ENCODE measurements at places on chromosomes 7 and 10. TPM values are rescaled to one million over a fixed set of nuclear protein-coding genes. Genes with fewer than 3 reads are reported as not detected.

The RBM17 gene
- 36.5 TPM for total RNA-seq

The SNCG gene
- total RNA-seq = 32.4 TPM

The SKAP2 gene
- total RNA-seq = 19.3 TPM

The SMO gene
- total RNA-seq = 10.7 TPM

GRCh38 chr7:128221929-128222403 lies 19.1 kb upstream of the LEP start:
- H3K27ac ChIP-seq = no peak overlapping the region
- H3K4me1 ChIP-seq = no peaks in the 10 kb centered on the region
- H3K4me3 ChIP-seq = no peak overlapping the region
- DNase-seq = no peak
- no peaks in the 10 kb centered on the region for H3K36me3 ChIP-seq

DNA sequence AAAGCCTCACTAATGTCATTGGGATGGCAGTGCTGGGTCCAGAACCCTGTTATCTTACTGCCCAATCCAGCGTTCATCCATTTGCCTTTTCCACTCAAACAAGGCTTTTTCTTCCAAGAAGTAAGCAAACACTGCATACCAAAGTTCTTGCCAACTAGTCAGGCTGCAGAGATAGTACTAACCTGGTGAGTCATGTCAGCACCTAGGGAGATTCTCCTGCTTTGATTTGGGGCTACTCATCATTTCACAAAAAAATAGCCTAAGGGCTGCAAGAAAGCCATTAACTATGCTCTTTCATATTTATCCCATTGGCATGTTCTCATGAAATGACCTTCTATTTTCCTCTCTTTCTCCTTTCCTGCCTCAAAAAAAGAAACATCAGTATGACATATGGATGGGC lies 142.6 kb downstream of the TWIST1 start:
- H3K27ac ChIP-seq = no peak overlapping the region
- H3K27me3 ChIP-seq = no peaks in the 10 kb centered on the region
- H3K4me1 ChIP-seq = peaks cover 12% of the 10 kb centered on the region
- no peak for DNase-seq
- no peak overlapping the region for H3K4me3 ChIP-seq

DNA sequence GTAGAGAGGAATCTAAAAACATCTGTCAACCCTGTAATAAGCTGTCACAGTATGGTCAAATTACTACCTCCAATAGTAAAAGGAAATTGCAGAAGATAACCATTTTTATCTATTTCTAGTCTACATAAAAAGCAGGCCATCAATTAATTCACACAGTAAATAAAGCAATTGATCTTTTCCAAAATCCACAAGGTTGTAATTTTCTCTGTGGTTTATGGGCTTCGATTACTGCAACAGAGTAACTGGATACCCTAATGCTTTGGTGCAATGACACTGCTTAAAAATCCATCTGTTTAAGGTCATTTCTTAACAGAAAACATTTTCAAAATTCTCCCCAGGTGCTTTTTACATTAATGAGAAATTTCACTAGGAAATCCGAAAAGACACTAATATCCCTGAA lies 23.9 kb downstream of the ESYT2 start:
- no peak overlapping the region for H3K27ac ChIP-seq
- no peaks in the 10 kb centered on the region for H3K27me3 ChIP-seq
- no peak overlapping the region for H3K4me3 ChIP-seq
- peaks cover 11% of the 10 kb centered on the region for H3K4me1 ChIP-seq
- no peak for DNase-seq

GRCh38 chr10:114151486-114151885 lies 22.5 kb downstream of the CCDC186 start:
- no peaks in the 10 kb centered on the region for H3K27me3 ChIP-seq
- no peak for DNase-seq
- no peak overlapping the region for H3K27ac ChIP-seq
- no peak overlapping the region for H3K4me3 ChIP-seq

DNA sequence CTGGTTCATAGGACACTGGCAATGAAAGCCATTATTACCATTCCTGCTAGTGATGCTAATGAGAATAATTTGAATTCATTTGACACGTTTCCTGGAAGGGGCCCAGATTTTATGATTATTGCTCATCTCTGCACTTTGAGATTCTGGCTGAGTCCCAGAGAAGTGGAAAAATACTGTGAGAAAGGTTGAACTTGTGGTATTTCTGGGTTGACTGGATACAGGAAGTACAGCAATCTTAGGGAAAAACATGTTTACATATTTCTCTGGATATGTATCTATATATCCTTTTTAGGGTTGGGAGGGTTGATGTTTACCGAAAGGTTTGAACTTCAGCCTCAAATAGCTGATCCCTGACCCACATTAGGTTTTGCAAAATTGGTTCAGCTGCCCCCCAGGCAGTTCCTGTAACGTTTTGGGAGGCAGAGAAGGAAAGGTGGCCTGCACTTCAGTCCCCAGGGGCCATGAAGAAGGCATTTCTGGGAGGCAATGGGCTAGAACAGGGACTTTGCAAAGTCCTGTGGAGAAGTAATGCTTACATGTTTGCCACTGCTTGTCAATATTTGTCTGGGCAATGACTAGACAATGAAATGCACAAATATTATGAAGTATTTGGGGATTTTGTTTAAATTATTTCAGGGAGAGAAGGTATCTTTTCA lies 253.7 kb upstream of the PITRM1 start:
- H3K4me1 ChIP-seq = peaks cover 26% of the 10 kb centered on the region
- no peaks in the 10 kb centered on the region for H3K36me3 ChIP-seq
- H3K4me3 ChIP-seq = no peak overlapping the region

DNA sequence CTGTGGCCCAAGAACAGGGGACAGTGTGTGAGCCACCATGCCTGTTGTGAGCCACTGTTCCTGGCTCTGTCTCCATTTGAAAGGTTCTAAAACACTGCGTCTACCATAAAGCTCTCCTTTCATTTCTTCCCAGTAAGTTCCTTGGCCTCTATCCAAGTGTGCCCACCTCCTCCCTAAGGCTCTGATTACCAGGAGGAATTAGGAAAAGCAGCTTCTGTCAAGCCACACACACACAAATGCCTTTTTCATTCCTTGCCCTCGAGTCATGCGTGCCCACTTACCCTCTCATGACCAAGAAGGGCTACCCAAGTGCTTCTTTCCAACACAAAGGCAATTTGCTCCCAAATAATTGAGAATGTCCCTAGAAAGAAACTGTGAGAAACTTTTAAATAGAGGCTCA lies 70.8 kb upstream of the PARD3 start:
- peak overlapping the region; percentile 85 for H3K27ac ChIP-seq
- no peak overlapping the region for H3K4me3 ChIP-seq
- H3K36me3 ChIP-seq = no peaks in the 10 kb centered on the region
- no peaks in the 10 kb centered on the region for H3K4me1 ChIP-seq
- no peaks in the 10 kb centered on the region for H3K27me3 ChIP-seq

- no peak overlapping the region for H3K4me3 ChIP-seq
- peaks cover 31% of the 10 kb centered on the region for H3K4me1 ChIP-seq
- no peaks in the 10 kb centered on the region for H3K36me3 ChIP-seq
- DNase-seq = no peak
Observed at GRCh38 chr7:47332681-47333553, 249.0 kb downstream of the TNS3 start.

DNA sequence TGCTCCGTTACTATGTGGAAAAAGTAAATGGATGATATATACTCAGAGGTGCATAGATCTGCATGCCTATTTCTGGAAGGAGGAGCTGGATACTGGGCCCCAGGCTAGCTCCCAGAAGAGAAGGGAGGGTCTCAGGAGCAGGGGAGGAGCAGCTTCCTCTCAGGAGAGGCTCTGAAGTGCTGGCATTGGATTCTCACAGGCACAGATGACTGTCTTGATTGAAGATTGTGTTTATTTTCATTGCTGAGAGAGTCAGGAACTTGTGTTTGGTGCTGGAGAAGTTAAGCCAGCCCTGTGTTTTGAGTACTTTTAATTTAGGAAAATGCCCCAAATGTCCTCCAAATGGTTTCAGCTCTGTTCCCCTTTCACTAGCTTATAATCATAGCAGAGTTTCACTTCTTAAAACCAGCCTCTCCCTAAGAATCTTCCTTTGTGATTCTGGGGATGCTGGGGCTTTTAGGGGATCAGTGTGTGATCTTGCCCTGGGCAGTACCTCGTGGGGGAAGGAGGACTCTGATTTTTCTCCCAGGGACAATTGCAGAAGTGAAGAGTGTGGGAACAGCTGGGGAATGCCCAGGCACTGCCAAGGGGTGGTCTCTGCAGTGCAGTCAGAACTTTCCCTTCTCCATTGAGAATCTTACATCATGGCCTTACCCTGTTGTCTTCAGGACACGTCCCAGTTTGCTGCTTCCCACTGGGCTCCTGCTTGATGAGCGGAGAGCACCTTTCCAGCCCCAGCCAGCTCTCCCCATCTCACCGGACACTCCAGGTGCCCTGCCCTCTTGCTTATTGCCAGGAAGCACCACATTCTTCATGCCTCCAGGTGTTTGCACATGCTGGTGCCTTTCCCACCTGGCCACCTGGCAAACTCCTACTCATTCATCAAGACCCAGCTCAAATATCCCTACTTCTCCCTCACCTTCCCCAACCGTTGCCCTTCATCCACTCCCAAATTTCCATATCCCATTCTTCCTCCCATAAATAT lies 102.8 kb downstream of the ARHGAP22 start:
- no peaks in the 10 kb centered on the region for H3K27me3 ChIP-seq
- no peaks in the 10 kb centered on the region for H3K36me3 ChIP-seq
- DNase-seq = no peak
- no peak overlapping the region for H3K27ac ChIP-seq
- no peaks in the 10 kb centered on the region for H3K4me1 ChIP-seq
- H3K4me3 ChIP-seq = no peak overlapping the region

DNA sequence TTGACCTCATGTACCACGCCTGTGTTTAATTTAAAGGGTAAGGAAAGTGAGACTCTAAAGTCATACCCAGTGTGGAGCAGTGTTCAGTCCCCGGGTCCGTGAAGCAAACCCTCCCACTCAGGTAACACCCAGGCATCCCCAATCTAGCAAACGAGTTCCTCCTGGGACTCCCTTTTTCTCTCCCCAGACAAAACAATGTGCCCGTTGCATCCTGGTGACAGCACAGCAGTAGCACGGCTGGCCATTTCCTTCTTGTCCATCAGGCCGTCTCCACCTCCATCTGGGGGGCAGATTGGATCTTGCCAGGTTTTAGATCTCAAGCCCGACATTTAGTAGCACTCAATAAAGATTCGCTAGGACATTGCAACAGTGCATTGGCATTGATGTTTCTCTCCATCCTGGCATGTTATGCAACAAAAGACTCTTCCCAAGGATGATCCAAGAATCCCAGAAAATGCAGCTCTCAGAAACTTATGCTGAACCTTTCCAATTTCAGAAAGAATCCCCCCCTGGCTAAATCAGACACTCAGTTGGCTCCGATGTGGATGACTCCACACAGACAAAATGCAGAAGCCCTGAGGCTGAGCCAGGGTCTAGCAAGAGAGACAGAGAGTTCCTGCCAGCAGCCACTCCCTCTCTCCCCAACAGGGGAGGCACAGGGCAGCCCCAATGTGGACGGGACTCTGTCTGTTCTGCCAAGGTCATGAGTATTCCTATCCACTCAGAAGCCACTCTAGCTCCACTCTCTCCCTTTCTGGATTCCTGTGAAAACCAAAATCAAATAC lies 274.5 kb upstream of the MGMT start:
- no peaks in the 10 kb centered on the region for H3K27me3 ChIP-seq
- H3K27ac ChIP-seq = no peak overlapping the region
- H3K4me3 ChIP-seq = no peak overlapping the region
- no peak for DNase-seq
- H3K4me1 ChIP-seq = no peaks in the 10 kb centered on the region

DNA sequence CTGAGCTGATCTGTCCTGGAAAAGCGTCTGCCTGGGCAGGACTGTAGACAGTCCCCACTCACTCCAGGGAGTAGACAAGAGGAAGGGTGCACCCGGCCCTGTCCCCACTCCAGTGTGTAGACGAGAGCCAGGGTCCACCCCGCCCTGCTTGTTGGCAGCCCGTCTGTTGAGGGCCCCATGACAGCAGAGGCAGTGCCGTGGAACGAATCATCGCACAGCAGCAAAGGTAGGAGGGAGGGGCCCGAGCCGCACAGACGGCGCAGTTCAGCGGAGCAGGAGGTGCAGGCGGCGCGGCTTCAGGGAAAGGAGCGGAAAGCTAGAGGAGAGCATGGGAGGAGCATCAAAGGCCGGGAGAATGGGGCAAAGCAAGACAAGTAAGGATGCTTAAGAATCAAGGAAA lies 93.0 kb downstream of the DYNC2I1 start:
- peaks cover 64% of the 10 kb centered on the region for H3K36me3 ChIP-seq
- no peak for DNase-seq
- no peak overlapping the region for H3K27ac ChIP-seq
- H3K4me3 ChIP-seq = no peak overlapping the region
- H3K4me1 ChIP-seq = no peaks in the 10 kb centered on the region
- no peaks in the 10 kb centered on the region for H3K27me3 ChIP-seq

DNA sequence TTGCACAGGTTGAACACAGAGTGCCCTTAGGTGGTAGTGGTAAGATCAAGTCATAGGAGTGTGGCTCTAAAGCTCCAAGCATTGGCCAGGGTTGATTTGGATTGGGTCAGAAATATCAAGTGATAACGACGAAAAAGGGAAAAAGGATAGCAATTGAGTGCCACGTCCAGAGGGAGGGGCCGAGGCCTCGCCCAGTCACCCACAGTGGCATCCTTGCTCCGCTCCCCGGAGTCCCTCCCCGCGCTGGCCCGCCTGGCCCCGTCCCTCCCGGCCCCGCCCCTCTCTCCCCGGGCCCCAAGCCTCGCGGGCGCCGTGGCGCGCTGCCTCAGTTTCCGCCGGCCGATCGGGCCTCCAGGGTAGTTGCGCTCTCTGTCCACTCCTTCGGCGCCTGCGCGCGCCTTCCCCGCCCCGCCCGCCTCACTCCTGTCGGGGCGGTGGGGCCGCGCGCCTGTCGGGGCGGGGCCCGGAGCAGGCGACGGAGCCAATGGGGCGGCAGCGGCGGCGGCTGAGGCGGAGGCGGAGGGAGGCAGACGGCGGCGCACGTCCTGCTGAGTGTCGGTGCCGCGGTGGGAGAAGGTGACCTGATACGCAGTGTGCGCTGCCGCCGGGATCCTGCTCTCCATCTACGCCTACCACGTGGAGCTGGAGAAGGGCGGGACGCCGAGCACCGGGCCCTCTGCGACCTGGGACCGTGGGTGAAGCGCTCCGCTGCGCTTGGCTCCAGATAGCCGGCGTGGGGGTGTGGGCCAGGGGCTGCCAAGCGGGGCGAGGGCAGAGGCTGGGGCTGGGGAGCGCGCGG lies 209.1 kb upstream of the ZNF722 start:
- peak overlapping the region; percentile 43 for H3K4me3 ChIP-seq
- no peaks in the 10 kb centered on the region for H3K27me3 ChIP-seq
- no peak for DNase-seq
- H3K36me3 ChIP-seq = no peaks in the 10 kb centered on the region

Measured in esophagus squamous epithelium (tissue), 5 donors.